ENCODE measurements at places on chromosomes 3 and 15.

DNA sequence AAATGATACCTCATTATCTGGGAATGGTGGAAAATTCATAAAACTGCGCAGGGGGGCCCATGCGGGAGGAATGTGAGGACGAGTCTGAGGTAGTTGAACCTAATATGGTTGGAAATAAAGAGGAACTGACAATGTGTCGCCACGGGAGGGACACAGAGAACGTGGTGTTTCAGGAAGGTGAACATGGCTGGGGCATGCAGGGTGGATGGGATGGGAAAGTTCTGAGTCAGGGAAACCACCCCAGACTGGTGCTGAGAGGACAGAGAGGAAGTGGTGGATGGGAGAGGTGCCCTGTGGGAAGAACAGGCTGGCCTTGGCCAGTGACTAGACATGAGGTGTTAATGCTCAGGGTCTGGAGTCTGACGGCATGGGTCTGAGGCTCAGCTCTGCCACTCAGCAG is 137.1 kb upstream of the WNT5A start:
- no peak for DNase-seq

DNA sequence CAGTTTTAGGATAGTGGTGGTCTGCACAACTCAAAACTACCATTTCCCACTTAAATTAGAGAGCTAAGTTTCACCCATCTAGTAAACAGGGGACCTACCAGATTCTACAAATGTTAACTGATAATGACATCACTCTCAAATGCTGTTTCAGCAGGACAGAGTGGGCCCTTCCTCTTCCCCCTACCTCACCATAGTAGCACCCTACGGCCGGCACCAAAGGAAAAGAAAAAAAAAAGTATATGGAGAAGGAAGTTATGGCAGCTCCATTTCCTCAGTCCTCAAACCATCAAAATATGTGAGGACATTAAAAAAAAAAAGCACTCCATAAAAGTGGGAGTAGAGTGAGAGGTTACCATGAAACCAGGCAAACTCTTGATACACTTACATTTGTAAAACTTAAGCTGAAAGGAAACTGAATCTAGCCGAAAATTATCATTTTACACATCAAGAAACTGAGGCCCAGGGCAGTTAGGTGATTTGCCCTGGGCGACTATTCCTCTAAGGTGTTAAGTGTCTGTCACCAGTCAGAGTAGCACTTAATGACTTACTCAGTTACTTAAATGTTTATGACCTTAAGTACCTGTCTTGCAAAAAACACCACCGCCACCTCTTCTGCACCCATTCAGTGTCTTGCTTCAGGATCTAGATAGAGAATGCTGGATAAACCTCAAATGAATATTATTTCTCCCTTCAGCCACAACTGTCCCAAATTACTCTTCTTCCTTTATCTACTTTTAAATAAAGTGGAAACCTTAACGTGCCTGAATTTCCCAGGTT is 2.7 kb downstream of the MSL2 start:
- peak; percentile 13 for DNase-seq

GRCh38 chr3:151067158-151067557 is 18.3 kb upstream of the MED12L start:
- DNase-seq: no peak

GRCh38 chr3:148262980-148263379 is 434.7 kb upstream of the AGTR1 start:
- DNase-seq: no peak

- DNase-seq: no peak
Measured at GRCh38 chr3:195209083-195209846, 61.7 kb downstream of the XXYLT1 start.

DNA sequence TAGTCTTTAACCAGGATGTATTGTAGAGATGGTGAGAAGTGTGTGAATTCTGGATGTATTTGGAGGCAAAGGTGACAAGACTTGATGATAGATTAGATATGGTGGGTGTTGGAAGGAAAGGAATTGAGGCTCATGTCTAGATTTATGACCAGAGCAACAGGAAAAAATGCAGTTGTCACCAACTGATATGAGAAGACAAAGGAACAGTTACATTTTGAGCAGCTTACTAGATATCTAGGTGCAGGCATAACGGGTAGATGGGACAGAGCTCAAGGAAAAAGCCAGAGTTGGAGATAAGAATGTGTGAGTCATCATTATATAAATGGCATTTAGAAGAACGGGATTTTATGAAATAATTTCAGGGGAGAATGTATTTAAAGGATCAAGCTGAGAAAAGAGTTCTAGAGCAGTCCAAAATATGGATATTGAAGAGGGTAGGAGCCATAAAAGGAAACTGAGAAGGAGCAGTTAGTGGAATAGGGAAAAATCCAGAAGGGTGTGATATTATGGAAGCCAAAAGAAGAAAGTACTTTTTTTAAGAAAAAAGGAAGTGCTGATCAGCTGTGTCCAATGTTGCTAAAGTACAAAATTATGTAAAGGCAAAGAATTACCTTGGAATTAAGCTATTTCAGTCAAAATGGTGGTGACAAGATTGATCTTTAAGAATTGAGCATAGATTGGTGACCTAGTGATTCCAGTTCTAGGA is 262.5 kb downstream of the CGGBP1 start:
- no peak for DNase-seq

DNA sequence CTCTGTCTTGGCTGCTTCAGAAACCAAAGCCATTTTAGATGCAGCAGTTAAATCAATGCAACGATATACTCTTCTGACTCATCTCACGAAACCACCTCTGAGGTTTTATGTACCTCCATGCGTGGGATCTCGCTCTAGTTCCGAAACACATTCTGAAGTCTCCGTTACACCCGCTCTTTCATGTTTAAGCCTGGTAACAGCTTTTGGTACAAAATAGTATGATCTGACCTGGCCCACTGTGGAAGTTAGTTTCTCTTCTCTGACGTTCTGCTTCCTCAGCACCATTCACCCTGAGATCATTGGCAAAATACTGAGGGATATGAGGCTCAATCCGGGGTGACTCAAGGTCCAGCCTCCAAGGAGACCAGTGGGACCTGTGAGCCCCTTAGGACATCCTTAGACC is 121.9 kb downstream of the TMEM266 start:
- DNase-seq: no peak

DNA sequence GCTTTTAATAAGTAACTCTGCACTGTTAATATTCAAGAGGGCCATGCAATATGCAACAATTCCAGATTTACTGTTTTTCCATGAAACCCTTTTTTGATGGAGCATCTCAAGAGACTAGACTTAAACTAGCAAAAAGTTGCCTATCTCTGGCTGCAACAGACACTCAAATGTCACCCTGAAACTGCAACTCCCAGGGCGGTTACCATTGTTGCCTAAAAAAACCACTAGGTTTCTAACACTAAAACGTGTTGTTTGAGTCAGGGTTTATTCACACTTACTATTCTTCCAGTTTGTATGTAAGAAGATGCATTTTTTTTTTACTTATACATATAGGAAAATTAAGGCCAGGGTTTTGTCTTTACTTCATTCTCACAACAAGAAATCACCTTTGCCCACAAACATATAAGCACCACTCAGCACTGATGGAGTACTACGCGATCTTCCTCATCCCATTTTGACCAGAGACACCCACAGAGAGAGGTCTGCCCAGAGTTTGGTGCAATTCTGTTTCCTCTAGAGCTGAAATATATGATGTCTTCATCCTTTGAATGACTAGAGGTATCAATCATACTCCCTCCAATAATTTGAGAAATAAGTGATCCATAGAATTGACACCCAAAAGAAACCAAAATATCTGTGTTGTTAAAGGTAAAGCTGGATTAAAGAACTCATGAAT is 124.0 kb upstream of the SNTN start:
- DNase-seq: no peak

GRCh38 chr3:187291512-187292132 is at the start of gene MASP1:
Gene MASP1, minus strand, starts transcription at chr3:187291737. Its CDS starts 105 bp downstream, at chr3:187291632.
- DNase-seq: no peak

DNA sequence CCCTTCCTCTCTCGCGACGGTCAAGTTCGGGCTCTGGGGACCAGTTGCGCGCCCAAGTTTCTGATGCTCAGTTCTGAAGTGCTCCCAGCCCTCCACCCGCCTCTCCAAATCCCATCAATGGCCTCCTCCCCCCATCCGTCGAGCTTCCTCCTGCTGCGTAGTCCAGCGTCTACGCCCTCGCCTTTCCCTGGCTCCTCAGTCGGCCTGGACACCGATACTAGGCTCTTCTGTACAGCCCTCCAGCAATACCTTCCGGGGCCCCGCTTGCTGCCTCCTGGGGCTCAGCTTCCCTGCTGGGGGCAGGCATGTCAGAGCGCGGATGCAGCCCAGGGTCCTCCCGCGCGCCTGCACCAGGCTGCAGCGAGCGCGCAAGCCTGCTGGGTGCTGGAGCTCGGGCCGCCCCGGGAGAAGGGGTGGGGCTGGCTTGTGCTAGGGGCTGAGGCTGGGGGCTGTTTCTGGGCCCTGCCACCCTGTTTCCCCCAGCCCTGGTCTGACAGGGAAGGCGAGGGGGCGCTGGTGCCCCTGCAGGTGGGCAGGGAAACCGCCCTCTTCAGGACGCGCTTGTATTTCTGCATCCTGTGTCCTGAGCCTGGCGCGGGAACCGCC is 353.3 kb upstream of the SUCLG2 start:
- no peak for DNase-seq

- no peak for DNase-seq
Measured at GRCh38 chr3:32630266-32630665, 54.7 kb upstream of the CNOT10 start.

DNA sequence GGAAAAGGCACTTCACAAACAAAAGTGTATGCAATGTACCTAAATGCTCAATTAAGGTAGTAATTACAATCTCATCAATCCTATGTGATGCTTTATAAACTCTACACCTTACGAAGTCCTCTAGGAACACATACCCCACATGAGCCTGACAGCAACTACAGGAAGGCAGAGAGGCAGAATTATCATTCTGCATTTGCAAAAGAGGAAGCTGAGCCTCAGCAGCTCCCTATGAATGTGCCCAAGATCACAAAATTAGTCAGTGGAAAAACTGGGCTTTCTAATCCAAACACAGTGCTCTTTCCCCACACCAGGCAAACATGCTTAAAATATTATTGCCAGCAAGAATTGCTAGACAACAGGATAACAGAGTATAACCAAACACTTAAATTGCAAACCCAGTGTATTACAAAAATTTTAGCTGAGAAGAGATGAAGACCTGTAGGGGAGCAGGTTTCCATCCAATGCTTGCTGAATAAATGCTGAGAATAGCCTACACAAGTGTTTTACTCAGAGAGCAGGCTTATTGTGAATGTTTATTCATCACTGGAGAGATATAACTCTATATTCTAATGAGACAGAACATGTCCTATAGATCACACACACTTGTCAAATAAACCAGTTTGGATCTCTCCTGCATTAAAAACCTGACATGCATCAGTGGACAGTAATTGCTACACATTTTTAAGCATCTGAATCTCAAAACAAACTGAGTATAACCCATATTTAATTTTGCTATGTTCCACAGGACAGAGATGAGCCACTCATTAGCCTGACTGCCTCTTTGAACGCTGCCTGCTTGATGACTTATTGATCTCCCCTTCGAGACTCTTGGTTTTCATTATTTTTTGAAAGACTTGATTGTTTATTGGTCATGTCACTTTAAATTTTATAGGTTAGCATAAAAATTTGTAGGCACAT is 62.2 kb downstream of the PLCH1 start:
- DNase-seq: no peak

GRCh38 chr15:77335298-77335697 is 84.6 kb downstream of the PEAK1 start:
- no peak for DNase-seq

DNA sequence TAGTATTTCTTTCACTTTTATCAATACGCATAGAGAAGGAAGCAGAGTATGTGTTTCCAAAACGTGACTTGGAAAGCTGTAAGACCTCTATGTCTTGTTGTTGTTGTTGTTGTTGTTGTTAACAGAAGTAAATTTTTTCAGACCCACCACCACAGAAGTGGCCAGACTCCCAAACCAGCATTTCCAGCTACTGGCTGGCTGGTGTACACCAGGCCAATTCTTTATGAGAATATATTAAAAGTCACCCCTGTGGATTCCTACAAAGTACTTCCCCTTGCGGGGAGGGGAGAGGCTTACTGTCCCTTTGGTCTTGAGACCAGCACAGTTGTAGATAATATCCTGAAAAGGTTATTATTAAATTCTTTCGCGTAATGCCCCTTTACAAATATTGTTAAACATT is 1.6 kb upstream of the FOXP1 start:
- DNase-seq: no peak

DNA sequence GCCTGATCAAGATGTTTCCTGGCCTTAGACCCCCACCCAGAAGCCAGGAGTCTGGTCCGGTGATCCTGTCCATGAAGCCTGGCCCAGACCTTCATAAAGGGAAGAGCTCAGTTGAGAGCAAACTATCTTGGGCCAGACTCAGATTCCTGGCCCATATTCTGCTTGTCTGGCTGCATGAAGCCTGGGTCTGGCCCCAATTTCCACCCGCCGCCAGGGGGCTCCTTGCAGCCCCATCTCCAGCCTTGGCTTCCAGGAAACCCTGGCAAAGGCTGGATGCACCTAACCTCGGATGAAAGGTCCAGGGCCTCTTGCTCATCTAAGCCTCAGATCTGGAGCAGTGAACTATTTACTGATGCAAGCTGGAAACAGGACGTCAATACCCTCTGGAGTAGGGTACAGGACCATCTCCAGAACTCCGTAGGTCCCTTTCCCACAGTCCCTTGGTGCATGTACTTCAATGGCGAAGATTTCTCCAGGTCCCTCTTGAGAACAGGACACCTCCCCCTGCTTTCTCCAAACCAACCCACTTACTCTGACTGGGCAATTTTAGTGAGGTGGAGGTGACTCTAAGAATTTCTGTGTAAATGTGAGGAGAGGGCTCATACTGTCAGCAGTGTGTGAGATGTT is 5.6 kb downstream of the FOXL2 start:
- no peak for DNase-seq

- DNase-seq: no peak
Measured at GRCh38 chr3:131174752-131175151, 148.1 kb downstream of the NEK11 start.

GRCh38 chr15:65338366-65338765 is 33.9 kb downstream of the RNU5B-1 start:
- DNase-seq: no peak

GRCh38 chr15:91447991-91448644 is 348.1 kb downstream of the SV2B start:
- no peak for DNase-seq

DNA sequence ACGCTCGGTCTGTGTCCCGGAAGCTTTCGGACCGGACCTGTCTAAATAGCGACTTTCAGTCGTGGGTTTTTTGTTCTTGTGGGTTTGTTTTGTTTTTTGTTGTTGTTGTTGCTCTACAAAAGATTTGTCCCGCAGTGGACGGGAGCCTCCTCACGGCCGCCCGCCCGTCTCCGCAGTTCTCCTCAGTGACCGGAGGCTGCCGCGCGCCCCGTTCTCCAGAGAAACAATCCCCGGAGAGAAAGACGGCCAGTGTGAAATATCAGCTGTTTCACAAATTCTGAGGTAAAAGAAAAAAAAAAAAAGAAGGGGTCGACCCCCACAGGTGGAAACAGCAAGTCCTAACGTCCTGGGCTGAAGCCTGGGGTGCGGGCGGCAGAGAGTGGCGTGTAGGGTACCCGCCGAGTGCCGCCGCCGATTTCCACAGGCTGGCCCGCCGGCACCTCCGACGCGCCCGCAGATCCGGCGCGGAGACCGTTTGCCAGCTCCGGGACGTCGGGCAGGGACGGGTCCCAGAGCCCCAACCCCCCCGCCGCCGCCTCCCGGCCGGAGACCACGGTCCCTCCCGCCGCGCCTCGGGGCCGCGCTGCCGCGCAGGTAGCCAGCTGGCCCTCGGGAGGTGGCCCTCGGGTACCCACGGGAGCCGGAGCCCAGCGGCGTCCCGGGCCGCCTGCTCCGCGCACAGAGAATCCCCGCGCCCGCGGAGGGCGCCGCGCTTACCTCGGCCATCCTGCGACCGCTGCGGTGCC is 478 bp downstream of the BNC1 start:
- DNase-seq: no peak

Measured in right renal cortex interstitium (tissue), 3 donors.